ENCODE measurements at places on chromosomes 5 and 9. TPM values are rescaled to one million over a fixed set of nuclear protein-coding genes. Genes with fewer than 3 reads are reported as not detected.

SLC45A2 gene
- total RNA-seq: 0.79 TPM

IQGAP2 gene
- total RNA-seq: not detected

YIPF5 gene
- 158 TPM for total RNA-seq

ANKRD34B gene
- total RNA-seq: not detected

AQP3 gene
- 3.4 TPM for total RNA-seq

SLC25A51 gene
- total RNA-seq: 37.7 TPM

GRIN1 gene
- under 0.01 TPM for total RNA-seq

CATSPER3 gene
- not detected for total RNA-seq

TLE1 gene
- total RNA-seq: 117 TPM

MYMK gene
- total RNA-seq: not detected

CCNO gene
- not detected for total RNA-seq

PIP5K1B gene
- total RNA-seq: 0.39 TPM

PCDHGA10 gene
- total RNA-seq: 4.4 TPM

INSYN2B gene
- total RNA-seq: not detected

QRFP gene
- not detected for total RNA-seq

PGGT1B gene
- 18.8 TPM for total RNA-seq

DIPK1B gene
- not detected for total RNA-seq

PRLR gene
- 25.5 TPM for total RNA-seq

VAV2 gene
- total RNA-seq: 43.3 TPM

KLHL3 gene
- 1.6 TPM for total RNA-seq

PCDHGC5 gene
- total RNA-seq: 1.6 TPM

PKD2L2 gene
- 0.11 TPM for total RNA-seq

LRRC19 gene
- not detected for total RNA-seq

SNX18 gene
- total RNA-seq: 15.7 TPM

PDLIM4 gene
- 132 TPM for total RNA-seq

PCDHB13 gene
- total RNA-seq: 0.43 TPM

RASEF gene
- 0.33 TPM for total RNA-seq

FCN2 gene
- total RNA-seq: not detected

KCNN2 gene
- 0.33 TPM for total RNA-seq

PCDHGC4 gene
- total RNA-seq: 0.54 TPM

F12 gene
- 7.9 TPM for total RNA-seq

PRRX2 gene
- not detected for total RNA-seq

Measured in placental epithelial cell (primary cell).